Glutamatergic neuron (in vitro differentiated cells): ENCODE measurements at places on chromosomes 5 and 9. TPM values are rescaled to one million over a fixed set of nuclear protein-coding genes. Genes with fewer than 3 reads are reported as not detected.
A peak's percentile ranks its signal among the peaks of the same experiment; 100 is the strongest.

DNA sequence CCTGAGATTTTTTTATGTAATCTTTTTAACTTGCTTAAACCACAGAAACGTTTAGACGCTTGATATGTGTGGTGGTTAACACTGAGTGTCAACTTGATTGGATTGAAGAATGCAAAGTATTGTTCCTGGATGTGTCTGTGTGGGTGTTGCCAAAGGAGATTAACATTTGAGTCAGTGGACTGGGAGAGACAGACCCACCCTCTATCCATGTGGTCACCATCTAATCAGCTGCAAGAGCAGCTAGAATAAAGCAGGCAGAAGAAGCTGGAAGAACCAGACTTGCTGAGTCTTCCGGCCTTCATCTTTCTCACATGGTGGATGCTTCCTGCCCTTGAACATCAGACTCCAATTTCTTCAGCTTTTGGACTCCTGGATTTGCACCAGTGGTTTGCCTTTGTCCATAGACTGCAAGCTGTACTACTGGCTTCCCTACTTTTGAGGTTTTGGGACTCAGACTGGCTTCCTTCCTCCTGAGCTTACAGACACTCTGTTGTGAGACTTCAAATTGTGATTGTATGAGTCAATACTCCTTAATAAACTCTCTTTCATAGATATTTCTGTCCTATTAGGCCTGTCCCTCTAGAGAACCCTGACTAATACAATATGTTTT lies 816.0 kb upstream of the CDH9 start:
- H3K27me3 ChIP-seq, result peaks cover 2% of the 10 kb centered on the region
- no peak overlapping the region for H3K27ac ChIP-seq
- no peaks in the 10 kb centered on the region for H3K36me3 ChIP-seq
- no peak for DNase-seq
- peaks cover 2% of the 10 kb centered on the region for H3K4me1 ChIP-seq

GRCh38 chr5:165573445-165573844 lies 2068.0 kb downstream of the MAT2B start:
- DNase-seq, result no peak
- H3K27me3 ChIP-seq, result no peaks in the 10 kb centered on the region
- peaks cover 5% of the 10 kb centered on the region for H3K36me3 ChIP-seq

GRCh38 chr9:33453999-33454660 lies 6.7 kb upstream of the AQP3 start:
- DNase-seq, result no peak
- H3K27ac ChIP-seq, result no peak overlapping the region
- no peak overlapping the region for H3K4me3 ChIP-seq
- peaks cover 2% of the 10 kb centered on the region for H3K4me1 ChIP-seq
- peaks cover 3% of the 10 kb centered on the region for H3K27me3 ChIP-seq
- H3K36me3 ChIP-seq, result no peaks in the 10 kb centered on the region

DNA sequence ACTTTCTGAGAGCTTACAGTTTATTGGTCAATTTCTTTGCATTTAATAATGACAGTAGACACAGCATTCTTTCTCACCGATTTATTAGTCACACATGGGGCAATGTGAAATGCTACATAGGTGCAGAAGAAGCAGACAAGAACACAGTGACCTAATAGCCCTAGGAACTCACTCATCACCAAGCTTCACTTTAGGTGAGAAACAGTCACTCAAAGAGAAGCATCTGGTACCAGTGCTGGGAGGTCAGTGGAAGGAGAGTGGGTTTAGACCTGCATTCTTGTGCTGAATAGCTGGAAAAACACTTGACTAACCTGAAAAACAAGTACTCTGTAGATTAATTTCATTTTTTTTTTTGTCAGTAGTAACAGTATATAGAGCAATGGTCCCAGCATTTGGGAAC lies 179.6 kb downstream of the GRIA1 start:
- no peak overlapping the region for H3K4me3 ChIP-seq
- H3K36me3 ChIP-seq, result no peaks in the 10 kb centered on the region
- no peaks in the 10 kb centered on the region for H3K4me1 ChIP-seq
- H3K27ac ChIP-seq, result no peak overlapping the region

- no peaks in the 10 kb centered on the region for H3K27me3 ChIP-seq
- H3K36me3 ChIP-seq, result no peaks in the 10 kb centered on the region
- peaks cover 4% of the 10 kb centered on the region for H3K4me1 ChIP-seq
- no peak overlapping the region for H3K4me3 ChIP-seq
- DNase-seq, result no peak
Measured at GRCh38 chr9:123866497-123866896, 63.4 kb downstream of the DENND1A start.

DNA sequence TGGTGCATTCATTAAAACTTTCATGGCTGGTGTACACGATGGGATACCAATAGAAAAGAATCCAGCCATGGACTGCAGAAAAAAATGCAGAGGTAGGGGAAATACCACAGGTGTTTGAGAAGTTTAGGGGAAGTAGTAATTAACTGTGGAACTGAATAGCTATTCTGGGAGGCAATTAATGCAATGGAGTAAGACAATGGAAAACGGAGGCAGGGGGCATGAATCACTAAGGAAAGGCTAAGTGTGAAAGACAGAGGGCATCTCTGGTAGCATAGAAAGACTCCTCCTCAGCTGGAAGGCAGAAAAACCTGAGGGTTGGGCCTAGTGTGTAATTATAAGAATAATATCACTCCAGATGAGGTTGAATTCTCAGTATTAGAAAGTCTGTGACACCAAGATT lies 30.9 kb upstream of the NPR3 start:
- DNase-seq, result no peak
- peaks cover 15% of the 10 kb centered on the region for H3K36me3 ChIP-seq
- no peak overlapping the region for H3K27ac ChIP-seq
- H3K4me3 ChIP-seq, result no peak overlapping the region
- H3K4me1 ChIP-seq, result no peaks in the 10 kb centered on the region

GRCh38 chr9:95089257-95090022 lies 228.1 kb downstream of the FANCC start:
- H3K4me3 ChIP-seq, result no peak overlapping the region
- H3K36me3 ChIP-seq, result no peaks in the 10 kb centered on the region
- no peak for DNase-seq
- H3K27me3 ChIP-seq, result peaks cover 7% of the 10 kb centered on the region
- peaks cover 37% of the 10 kb centered on the region for H3K4me1 ChIP-seq

DNA sequence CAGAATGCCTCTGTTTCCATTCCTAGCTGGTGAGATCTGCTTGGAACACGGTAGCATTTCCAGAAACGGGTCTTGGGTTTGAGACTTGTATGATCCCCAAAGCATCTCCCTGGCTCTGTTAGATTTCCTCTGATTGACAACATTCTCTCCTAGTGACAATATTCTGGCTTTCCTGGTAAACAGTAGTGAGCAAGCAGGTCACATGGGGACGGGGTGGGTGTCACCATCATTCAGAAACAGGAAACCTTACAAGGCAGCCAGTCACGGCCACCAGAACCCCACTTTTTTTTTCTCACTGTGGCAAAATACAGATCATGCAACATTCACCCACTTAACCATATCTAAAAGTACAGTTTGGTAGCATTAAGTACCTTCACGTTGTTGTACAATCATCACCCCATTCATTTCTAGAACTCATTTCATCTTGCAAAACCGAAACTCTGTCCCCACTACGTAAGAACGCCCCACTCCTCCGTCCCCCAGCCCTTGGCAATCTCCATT lies 90.1 kb upstream of the LMX1B start:
- H3K36me3 ChIP-seq, result peaks cover 9% of the 10 kb centered on the region
- H3K4me3 ChIP-seq, result peak overlapping the region; percentile 39
- H3K27ac ChIP-seq, result no peak overlapping the region
- H3K27me3 ChIP-seq, result peaks cover 7% of the 10 kb centered on the region
- DNase-seq, result no peak

DNA sequence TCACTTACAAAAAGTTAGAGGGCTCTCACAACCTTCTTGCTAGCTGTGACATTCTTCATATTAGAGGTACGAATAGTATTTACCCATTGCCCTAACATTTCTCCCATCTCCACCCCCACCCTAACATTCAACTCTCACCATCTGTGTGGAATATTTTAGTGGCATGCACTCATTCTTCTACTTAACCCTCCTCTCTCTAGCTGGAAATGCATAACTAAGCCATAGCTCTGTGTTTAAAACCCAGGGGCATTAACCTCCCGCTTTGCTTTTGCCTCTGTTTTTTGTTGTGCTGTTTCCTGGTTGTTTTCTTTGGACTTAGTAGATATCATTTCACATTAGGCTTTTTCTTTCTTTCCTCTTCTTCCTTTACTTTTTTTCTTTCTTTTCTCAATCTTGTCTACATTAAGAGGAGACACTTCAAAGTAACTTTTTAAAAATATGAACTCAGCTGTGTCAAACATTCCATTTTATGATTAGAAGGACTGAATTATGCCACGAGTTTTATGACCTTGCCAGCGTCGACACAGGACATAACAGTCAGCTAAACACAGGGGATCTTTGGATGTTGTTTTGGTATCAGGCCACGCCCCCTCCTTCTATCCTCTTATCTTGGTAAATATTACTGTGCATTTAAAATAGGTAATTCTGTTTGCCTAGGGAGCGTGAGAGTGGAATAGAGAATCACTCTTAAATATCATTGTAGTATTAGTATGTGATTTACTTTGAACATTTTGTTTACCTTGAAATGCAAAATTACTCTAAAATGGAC lies 236.0 kb downstream of the CD180 start:
- H3K27ac ChIP-seq, result no peak overlapping the region
- H3K4me1 ChIP-seq, result peaks cover 27% of the 10 kb centered on the region
- no peak for DNase-seq
- no peaks in the 10 kb centered on the region for H3K27me3 ChIP-seq

DNA sequence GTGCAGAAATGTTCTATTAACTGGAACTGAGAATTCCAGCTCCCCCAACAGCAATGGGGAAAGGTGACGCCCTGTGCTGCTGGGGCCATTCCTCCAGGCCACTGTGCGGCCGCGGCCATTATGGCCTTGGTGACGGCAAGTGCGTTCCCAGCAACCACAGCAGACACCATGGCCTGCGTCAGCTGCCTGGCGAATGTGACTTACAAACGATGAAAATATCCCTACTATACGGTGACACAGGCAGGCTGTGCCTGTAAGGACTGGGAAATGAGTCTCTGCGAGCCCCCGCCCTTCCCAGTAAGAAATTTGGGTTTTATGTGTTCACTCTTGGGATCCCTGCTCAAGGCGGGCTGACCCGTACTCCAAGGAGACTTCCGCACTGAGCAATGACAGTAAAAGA lies 20.6 kb downstream of the CLPTM1L start:
- no peak for DNase-seq
- peaks cover 8% of the 10 kb centered on the region for H3K27me3 ChIP-seq
- peaks cover 3% of the 10 kb centered on the region for H3K4me1 ChIP-seq
- no peak overlapping the region for H3K27ac ChIP-seq
- H3K4me3 ChIP-seq, result no peak overlapping the region
- peaks cover 12% of the 10 kb centered on the region for H3K36me3 ChIP-seq

DNA sequence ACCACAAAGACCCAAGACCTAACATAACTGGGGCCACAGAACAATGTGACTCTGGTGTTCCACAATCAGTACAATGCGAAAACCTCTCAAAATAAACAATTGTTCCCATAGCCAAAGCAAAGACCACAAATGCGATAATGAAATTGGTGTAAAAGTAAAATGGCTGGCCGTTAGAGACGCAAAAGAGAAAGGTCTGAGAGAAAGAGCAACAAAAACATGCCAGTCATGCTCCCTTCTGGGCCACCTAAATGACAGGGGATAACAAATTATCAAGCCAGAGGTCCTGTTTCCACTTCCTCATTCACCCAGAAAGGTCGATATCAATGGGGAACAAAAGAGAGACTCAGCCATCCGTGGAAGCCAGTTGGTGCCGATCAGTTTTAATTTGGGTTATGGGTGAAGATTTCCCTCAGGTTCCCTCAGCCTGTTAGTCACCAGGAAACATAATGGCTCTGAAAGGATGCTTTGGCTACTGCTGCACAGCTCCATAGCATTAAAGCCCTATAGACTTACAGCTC lies 9.2 kb upstream of the CFAP95 start:
- no peak overlapping the region for H3K4me3 ChIP-seq
- no peaks in the 10 kb centered on the region for H3K27me3 ChIP-seq
- DNase-seq, result no peak
- H3K36me3 ChIP-seq, result no peaks in the 10 kb centered on the region

PCDHA4 gene
- 29.7 TPM for total RNA-seq

CPLANE1 gene
- 37.6 TPM for total RNA-seq

GRCh38 chr5:94433397-94434163 lies 184.8 kb downstream of the KIAA0825 start:
- no peaks in the 10 kb centered on the region for H3K4me1 ChIP-seq
- no peak for DNase-seq
- H3K4me3 ChIP-seq, result no peak overlapping the region
- H3K27ac ChIP-seq, result no peak overlapping the region

IL13 gene
- total RNA-seq, result not detected

PIP5KL1 gene
- 11.9 TPM for total RNA-seq

GRCh38 chr5:14109041-14109747 lies 33.9 kb upstream of the TRIO start:
- DNase-seq, result no peak
- no peaks in the 10 kb centered on the region for H3K27me3 ChIP-seq
- H3K4me3 ChIP-seq, result no peak overlapping the region
- H3K27ac ChIP-seq, result no peak overlapping the region
- H3K4me1 ChIP-seq, result peaks cover 3% of the 10 kb centered on the region
- no peaks in the 10 kb centered on the region for H3K36me3 ChIP-seq

DNA sequence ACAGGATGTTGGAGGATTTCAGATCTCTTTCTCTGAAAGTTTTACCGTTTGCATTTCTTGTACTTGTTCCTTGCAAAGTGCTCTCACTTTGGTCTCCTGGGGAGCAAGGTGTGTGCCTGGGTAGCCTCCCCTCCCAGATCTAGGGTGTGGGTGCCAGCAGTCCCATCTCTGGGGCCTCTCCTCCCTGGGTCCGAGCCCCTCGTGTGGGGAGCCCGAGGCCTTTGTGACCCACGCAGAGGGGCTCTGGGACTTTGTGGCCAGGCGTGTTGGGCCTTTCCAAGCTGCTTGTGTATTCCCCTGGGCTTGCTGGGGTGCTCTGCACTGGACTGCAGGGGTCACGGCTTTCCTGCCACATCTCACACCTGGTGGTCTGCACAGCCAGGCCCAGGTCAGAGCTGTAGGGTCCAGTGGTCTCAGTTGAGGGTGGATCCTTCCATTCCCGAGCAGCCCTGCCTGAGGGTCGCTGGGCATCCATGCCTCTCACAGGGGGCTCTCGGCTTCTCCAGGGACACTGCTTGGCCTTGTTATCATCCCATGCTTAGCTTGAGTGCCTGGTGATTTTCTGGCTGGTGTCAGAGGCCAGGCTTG lies 96.3 kb downstream of the CACNA1B start:
- H3K4me1 ChIP-seq, result peaks cover 17% of the 10 kb centered on the region
- H3K27me3 ChIP-seq, result peaks cover 20% of the 10 kb centered on the region
- DNase-seq, result no peak

ORM1 gene
- not detected for total RNA-seq

DNA sequence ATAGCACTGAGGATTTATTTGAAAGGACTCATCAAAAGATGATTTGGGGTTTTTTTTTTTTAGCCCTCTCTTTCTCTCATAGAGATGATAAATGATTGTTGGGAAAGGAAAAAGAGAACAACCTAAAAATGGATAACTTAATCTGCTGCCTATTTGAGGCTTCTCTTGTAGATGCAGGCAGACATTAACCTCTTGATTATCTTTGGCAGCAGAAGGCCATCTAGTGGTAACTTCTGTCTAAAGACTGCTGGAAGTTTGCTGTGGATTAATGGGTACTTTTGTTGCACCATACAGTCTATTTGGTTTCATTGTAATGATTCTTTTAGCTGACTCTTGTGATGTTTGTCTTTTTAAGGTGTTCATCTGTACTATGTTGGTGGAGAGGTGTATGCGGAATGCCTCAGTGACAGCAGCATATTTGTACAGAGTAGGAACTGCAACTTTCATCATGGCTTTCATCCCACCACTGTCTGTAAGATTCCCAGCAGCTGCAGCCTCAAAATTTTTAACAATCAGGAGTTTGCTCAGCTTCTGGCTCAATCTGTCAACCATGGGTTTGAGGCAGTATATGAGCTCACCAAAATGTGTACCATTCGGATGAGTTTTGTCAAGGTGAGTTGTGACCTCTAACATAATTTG lies 18.8 kb downstream of the SMIM32 start:
- no peak overlapping the region for H3K4me3 ChIP-seq
- peak overlapping the region; percentile 6 for H3K27ac ChIP-seq
- H3K36me3 ChIP-seq, result no peaks in the 10 kb centered on the region
- H3K4me1 ChIP-seq, result no peaks in the 10 kb centered on the region
